ENCODE measurements at places on chromosomes 4 and X.

- no peak for DNase-seq
Measured at GRCh38 chrX:56764975-56765791, 36.1 kb downstream of the NBDY start.

DNA sequence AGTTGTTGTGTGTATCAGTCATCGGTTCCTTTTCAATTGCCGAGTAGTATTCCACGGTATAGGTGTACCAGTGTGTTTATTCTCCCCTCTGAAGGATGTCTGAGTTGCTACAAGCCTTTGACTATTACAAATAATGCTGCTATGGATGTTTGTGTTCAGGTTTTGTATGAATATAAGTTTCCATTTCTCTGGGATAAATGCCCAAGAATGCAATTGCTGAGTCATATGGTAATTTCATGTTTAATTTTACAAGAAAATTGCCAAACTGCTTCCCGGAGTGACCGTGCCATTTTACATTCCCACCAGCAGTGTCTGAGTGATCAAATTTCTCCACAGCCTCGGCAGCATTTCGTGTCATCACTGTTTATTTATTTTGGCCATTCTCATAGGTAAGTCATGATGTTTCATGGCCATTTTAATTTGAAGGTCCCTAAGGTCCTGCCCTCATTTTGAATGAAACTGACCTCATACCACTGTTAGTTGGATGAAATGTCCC is 73.9 kb downstream of the IRF2 start:
- no peak for DNase-seq

DNA sequence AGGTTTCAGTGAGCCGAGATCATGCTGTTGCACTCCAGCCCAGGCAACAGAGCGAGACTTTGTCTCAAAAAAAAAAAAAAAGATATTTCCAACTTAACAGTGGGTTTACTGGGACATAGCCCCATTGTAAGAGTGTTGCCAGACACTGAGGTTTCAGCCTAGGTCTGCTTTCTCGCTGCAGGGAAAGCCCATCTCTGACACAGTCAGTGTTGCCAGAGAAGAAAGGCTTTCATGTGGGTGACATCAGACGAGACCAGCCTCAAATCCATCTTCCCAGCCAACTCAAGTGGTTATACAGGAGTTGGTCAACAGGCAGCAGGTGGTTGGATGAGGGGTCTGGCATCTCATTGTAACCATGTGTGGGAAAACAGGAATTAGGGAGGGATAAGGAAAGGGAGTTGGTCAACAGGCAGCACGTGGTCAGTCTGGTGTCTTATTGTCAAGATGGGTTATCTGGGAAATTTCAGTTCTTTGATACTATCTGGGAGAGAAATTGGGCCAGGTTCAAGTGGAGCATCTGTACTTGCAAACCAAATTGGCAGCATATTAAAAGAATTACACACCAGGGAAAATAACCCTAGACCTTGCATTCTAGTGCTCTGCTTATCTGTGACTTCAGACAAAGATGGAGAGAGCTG is 41.1 kb downstream of the NELFA start:
- DNase-seq, result no peak

- DNase-seq, result no peak
Measured at GRCh38 chrX:19673375-19674040, 158.2 kb upstream of the MAP3K15 start.

GRCh38 chr4:139300431-139301112 is 733 bp upstream of the NAA15 start:
- peak; percentile 34 for DNase-seq

DNA sequence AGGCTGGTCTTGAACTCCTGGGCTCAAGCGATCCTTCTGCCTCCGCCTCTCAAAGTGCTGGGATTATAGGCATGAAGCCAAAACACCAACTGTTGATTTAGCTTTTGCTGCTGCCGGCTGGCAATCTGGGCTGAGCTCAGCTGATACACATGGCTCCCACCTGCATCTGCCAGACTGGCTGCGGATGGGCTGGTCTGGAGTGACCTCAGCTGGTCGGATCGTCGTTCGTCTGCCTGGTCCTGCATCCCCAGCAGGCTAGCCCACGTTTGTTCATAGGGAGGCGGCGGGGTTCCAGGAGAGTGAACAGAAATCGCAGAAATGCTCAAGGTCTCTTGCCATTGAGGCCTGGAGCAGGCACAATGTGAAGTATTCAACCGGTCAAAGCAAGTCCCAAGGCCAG is 74.4 kb upstream of the DDX3X start:
- DNase-seq, result no peak

DNA sequence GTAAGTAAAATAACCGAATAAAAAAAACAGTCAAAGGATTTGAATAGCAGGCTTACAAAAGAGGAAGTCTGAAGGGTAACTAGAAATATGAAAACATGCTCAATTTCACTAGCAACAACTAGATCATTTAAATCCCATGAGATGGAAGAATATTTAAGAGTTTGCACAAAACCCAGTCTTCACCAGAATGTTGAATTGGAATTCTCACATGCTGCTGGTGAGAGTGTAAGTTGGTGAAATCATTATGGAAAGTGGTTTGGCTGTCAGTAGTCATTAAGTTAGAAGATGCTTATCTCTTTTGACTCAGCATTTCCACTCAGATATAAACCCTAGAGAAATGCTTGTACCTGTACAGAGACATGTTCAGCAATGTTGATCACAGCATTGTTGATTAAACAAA is 110.1 kb downstream of the PGRMC2 start:
- DNase-seq, result no peak

- DNase-seq, result no peak
Measured at GRCh38 chrX:149267878-149268813, 237.0 kb downstream of the IDS start.

GRCh38 chrX:77223046-77223445 is 224.1 kb upstream of the FGF16 start:
- DNase-seq, result no peak

DNA sequence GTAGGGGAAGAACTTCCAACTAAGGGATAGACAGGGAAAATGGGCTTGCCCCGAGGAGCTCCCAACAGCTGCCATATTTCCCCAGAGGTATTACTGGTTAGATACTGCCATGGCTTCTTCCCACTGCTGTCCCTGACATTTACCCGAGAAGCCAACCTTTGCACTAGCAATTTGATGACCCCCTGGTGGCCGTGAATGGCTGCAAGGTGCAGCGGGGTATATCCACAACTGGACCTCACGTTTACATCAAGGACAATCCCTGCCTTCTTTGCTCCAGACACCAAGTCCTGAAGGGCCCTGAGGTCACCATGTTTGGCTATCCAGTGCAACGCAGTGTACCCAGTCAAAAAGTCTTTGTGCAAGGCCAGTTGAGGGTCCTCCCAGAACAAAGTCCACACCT is 2.3 kb downstream of the SOWAHB start:
- no peak for DNase-seq

GRCh38 chrX:133852837-133853356 is 132.5 kb downstream of the GPC3 start:
- DNase-seq, result no peak

DNA sequence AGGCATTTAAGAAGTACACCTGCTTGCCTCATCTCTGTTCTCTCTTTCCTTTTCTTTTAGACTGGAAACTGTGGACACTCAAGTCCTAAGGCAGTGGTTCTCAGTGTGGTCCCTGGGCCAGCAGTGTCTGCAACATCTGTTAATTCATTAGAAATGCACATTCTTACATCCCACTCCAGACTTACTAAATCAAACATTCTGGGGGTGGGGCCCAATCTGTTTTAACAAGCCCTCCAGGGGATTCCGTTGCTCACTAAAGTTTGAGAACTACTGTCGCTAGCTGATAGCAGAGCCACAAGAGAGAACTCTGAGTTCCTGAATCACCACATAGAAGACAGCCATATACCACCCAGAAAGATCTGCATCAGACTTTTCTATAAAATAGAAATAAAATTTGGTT is 430.6 kb downstream of the BCOR start:
- DNase-seq, result no peak

GRCh38 chr4:185020863-185021761 is 2.8 kb downstream of the HELT start:
- DNase-seq, result no peak

DNA sequence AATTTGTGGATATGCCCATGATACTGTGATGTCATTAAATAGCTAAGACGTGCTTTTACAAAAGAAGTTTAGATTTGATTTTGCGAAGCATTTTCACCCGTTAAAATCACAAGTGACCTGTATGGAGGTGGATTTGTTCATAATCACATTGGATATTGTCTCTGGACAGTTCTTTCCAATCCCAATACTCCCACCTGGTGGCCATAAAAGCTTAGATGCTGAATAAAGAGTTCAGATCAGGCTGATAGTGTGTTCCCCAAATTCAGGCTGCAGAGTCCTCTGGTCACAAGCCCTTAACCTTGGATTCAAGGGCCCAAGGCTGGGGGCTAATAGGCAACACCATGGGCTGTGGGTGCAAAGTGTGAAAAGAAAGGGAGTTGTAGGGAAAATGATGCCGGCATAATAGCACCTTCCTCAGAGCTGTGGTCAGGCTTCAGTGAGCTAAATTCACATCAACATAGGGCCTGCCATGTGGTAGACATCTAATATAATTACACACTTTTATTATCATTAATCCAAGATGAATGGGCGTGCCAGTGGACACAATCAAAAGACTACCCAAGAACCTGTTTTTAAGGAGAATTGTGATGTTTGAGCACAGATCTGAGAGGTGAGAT is 28.1 kb downstream of the SMIM43 start:
- DNase-seq, result peak; percentile 24

GRCh38 chrX:155334486-155335336 is at the start of gene CLIC2:
CLIC2 (minus strand) TSS chrX:155334614; CDS start chrX:155334427, 187 bp downstream.
- DNase-seq, result no peak

DNA sequence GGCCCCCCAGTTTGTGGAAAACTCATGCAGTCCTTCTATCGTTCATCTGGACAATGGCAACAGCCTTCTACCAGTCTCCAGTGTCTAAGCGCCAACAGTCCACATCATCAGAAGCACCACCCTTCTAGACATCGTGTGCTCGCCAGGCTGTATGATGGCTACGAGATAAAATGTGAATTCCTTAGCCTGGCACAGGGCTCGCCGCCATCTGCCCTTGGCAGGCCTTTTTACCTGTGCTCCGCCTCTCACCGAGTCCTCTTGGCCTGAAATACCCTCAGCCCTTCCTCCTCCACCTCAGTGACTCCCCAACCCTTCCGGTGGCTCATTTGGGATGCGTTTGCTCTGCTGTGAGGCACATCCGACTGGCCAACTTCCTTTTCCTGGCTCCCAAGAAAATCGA is 15.9 kb upstream of the STS start:
- no peak for DNase-seq

DNA sequence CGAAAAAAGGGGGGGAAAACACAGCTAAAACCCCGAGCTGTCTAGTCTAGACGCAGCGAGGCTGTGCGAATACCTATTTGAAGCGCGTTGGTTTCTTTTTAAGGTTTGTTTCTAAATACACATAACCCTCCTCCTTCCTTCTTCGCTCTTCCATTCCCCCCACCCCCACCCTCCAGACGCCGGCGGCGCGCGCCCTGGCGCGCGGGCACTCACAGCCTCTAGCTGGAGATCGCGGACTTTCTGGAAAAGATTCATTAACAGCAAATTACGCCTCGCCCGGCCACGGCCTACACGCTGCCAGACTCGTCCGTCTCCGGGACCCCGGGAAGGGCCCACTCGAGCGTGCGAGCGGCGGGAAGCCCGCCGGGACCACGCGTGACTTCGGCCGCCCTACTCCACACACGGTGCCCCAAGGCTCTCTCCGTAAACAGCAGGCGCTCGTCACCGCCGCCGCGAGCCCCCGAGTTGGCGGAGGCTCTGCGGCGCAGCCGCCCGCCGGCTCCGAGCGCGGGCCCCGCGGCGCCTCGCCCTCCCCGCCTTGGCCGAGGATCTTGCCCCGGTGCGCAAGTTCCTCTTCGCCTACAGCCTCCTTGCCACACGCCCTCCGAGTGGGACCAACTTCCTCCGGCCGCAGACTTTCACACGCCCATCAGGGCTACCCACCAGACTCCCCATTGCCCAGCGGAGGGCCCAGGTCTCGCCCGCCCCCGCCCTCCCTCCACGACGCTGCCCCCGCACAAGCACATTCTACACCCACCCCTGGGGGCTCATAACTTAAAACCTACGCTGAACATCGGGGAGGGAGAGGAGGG is 2.0 kb downstream of the BCOR start:
- DNase-seq, result peak; percentile 5

DNA sequence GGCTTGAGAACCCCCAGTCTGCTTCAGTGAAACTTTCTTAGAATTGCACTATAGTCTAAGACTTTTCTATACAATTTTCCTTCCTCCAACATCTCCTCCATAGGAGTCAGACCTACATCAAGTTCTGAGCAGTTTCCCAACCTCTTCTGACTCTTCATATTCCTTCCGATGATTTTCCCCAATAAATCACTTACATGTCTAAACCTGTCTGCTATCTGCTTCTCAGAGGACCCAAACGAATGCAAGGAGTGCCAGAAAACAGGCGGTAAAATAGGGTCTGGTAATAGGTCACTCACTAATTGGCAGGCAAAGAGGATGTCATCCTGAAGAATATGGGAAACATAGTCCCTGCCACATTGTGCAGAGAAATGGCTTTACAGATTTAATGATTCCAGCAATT is 153.9 kb downstream of the PCDH18 start:
- no peak for DNase-seq

DNA sequence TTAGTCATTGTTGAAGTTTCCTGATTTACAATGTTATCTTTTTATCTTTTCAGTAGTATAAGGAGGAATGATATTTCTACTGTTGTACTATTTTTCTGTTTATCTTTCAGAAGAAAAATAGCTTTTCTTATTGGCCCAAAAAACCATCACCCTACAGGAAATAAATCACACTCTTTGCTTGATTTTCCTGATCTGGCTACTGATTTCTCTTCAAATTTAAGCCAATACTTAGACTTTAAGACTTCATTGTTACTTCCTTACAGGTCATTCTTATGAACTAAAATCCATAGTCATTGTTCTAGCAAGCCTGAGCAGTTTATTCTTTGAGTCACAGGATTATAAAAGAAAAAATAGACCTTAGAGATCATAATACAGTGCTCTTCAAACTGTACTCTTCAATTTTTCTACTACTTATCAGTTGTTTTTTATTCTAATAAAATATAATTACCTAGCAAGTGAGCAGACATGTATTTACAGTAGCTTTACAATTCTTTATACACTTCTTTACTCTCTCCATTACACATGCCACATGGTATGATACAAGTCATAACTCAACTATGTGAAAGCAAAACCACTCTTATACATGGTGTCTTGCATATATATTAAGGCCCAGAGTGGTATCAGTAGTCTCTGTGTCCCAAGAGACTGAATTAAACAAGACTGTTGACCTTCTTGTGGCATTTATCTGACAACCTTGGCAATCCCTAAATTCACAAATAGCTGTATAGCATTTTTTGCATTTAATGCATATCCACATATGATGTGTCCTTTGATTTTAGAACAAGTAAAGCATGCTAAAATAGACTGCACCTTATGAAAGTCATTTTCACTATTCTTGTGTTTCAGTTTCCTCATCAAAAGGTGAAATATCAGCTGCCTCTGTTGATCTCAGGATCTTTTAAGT is 47.9 kb downstream of the TET2 start:
- DNase-seq, result no peak

GRCh38 chr4:149269835-149270234 is 545.8 kb downstream of the IQCM start:
- no peak for DNase-seq

All from AML-193 (cell line).